Stimulated activated CD8-positive, alpha-beta memory T cell treated with anti-CD3 and anti-CD28 coated beads, Interleukin-15, amount 100 ng/mL, for 48 hours (primary cell): ENCODE measurements at places on chromosomes 2 and 18.

DNA sequence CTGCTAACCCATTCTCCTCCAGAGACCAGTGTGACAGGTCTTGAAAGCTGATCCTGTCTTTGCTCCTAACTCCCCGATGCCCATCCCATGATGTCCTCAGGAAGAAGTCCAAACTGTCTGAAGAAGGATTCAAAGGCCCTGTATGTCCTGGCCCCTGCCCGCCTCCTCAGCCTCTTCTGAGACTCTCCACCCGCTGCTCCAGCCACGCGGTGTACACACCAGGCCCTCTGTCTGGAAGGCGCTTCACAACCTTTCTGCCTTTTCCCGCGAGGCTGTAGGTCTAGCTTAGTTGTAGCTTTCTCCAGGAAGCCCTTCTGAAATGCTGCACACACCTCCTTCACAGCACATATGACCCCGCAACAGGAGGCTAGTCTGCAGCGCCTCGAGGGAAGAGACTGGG lies 23.5 kb upstream of the CRYBA2 start:
- no peak for DNase-seq

- no peak for DNase-seq
Measured at GRCh38 chr2:43175876-43176275, 50.5 kb downstream of the ZFP36L2 start.

- no peak for DNase-seq
Measured at GRCh38 chr2:11168488-11168887, 13.2 kb downstream of the SLC66A3 start.

DNA sequence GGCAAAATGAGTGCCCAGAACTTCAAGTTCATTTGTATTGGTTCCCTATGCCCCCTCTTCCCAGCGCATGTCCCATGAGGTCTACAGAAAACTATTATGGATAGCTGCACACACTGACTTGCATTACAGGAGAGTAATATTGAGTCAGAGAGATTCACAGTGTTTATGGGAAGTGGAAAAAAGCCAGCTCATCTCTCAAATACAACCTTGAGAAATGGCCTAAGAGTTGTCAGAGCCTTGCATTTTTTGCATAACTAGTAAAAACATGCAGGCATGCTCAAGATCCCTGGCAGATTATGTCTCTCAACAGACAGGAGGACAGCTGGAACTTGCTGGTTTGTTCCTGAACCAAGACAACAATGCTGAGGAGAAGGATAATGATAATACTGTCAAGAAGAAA lies 1292.8 kb downstream of the DSC3 start:
- no peak for DNase-seq

- no peak for DNase-seq
Measured at GRCh38 chr2:7023542-7023941, 106.3 kb downstream of the RNF144A start.

GRCh38 chr2:158024288-158024898 lies 77.3 kb upstream of the UPP2 start:
- DNase-seq = no peak
